Fibroblast of the aortic adventitia (primary cell): ENCODE measurements at places on chromosomes 5 and 9. TPM values are rescaled to one million over a fixed set of nuclear protein-coding genes. Genes with fewer than 3 reads are reported as not detected.

Gene ANKRD34B
- not detected in 2 replicates for total RNA-seq

Gene TTC39B
- 8.2 and 22.1 TPM in 2 replicates for total RNA-seq

Gene PPP3R2
- not detected in 2 replicates for total RNA-seq

Gene AHRR
- total RNA-seq, result 8.8 and 31.9 TPM in 2 replicates

Gene LOX
- 65.0 and 193 TPM in 2 replicates for total RNA-seq

Gene UHRF2
- 125 and 129 TPM in 2 replicates for total RNA-seq

Gene HSPB3
- 0.63 TPM in 1 of 2 replicates, not detected in the other for total RNA-seq

Gene SNCAIP
- total RNA-seq, result 0.18 and 0.57 TPM in 2 replicates

Gene ALDH1A1
- 8.8 and 65.4 TPM in 2 replicates for total RNA-seq

Gene MYMK
- total RNA-seq, result not detected in 2 replicates
